Stimulated activated CD4-positive, alpha-beta T cell treated with anti-CD3 and anti-CD28 coated beads, Interleukin-4, amount 100 ng/mL, for 48 hours (primary cell): ENCODE measurements at places on chromosomes 2 and 18.

DNA sequence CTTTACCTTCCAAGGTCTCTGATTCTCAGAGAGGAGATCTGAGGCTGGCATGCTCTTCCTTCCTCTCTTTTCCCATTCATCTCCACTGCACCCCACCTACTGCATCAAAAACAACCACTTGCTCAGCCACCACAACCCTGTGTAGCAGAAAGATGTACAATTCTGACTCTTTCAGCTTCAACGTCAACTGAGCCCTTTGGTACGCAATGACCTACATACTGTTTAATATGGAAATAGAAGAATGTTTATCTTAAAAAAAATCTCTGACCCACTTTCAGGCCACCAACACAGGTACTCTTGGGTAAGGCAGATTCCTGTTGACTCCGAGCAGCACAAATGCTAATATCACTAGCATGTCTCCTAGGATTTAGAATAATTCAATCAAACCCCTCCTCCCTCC lies 76.2 kb upstream of the AFF3 start:
- DNase-seq: no peak

GRCh38 chr2:176412136-176412535 lies 142.9 kb downstream of the MTX2 start:
- DNase-seq: no peak

GRCh38 chr2:100802066-100802465 lies 17.9 kb upstream of the NPAS2 start:
- no peak for DNase-seq

GRCh38 chr2:203706403-203706802 lies at the start of gene CD28:
Gene CD28 (plus strand): TSS chr2:203706639. CDS start chr2:203706697, 58 bp downstream.
- DNase-seq: peak; percentile 82

DNA sequence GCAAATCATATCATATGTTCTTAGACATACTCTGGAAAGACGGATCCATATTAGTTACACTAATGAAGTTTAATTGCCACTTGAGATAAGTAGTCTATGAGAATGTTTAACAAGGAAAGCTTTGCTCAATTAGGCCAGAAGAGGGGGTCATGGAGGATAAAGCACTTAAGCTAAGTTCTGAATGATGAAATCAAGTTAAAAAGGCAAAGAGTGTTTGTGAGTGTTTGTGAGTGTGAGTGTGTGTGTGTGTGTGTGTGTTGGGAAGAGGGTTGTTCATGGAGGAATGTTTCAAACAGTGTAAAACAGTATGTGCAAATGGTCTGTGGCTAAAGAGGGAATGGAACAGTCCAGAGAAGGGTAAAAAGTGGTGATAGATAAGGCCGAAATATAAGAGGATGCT lies 360.9 kb downstream of the ERBB4 start:
- no peak for DNase-seq

- no peak for DNase-seq
Measured at GRCh38 chr18:58966704-58967103, 102.0 kb downstream of the ZNF532 start.

GRCh38 chr2:220580113-220580512 lies 952.7 kb downstream of the SLC4A3 start:
- DNase-seq: no peak

GRCh38 chr2:139077099-139077737 lies 297.0 kb upstream of the NXPH2 start:
- DNase-seq: no peak

GRCh38 chr2:80111185-80111584 lies 193.4 kb downstream of the LRRTM1 start:
- no peak for DNase-seq

DNA sequence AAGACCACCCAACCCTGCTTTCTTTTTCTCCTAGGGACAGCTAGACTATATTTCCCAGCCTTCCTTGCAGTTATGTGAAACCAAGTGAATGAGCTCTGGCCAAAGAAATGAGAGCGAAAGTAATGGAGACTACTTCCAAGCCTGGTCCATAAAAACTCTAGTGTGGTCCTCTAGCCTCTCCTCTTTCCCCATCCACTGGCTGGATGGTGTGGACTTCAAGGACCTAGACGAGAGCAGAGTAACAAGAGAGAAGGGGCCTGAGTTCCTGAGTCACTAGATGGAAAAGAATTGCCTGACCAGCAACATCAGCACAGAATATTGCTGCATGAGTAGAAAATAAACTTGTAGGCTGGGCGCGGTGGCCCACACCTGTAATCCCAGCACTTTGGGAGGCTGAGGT lies 2.9 kb upstream of the TMSB10 start:
- no peak for DNase-seq

- DNase-seq: no peak
Measured at GRCh38 chr2:13504808-13505207, 788.1 kb downstream of the TRIB2 start.

GRCh38 chr2:20452551-20452950 lies 5.7 kb downstream of the RHOB start:
- no peak for DNase-seq

GRCh38 chr2:24586955-24587354 lies 95.9 kb downstream of the NCOA1 start:
- DNase-seq: no peak

DNA sequence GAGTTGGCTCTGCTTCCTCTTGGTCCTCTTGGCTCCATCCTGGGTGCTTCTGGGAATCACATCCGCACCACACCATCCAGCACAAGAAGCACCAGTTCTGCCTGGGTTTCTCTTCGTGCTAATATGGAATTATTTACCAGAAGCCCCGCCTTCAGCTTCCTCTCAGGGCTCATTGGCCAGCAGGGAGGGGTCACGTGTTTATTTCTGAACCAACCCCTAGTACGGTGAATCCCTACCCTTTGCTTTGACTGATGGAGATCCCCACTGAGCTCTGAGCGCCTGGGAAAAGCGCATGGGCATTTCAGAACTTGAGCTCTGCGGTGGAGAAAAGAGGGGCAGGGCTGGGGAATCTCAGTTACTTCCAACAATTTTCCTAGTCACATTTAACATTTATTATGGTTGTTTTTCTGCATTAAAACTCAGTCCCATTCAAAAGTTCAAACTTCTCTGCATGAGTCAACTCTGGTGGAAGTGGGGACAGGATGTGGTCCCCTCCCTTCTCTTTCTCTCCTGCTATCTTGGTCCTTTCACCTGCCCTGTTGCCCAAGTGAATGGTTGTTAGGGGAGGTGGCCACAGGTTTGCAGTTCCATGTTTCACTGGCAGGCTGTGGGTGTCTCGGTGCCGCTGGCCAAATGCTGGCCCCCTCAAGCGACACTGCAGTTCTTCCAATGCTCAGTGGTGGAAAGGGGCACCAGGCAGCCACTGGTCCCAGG lies 76.4 kb upstream of the TTC39C start:
- no peak for DNase-seq

DNA sequence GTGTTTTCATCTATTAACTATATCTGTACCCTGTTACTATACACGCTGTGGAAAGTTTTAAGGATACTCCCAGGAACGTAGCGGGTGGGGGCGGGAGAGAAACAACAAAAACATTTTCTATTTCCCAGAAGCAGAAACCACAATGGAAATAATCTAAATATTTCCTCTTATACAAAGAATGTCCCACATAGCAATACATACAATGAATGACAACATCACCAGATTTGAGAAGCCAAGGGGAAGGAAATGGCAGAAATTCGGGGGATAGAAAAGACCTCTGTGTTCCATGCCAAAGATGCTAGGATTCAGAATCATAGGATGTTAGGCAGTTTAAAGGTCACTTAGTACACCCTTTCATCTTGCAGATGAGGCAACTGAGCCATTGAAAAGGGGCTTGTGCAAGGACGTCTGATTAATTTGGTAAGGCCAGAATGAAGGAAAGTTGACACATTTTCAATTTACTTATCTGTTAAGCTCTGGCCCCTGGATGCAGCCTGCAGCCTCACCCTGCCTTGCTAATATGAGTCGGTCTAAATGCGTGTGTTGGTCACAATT lies 41.1 kb upstream of the SCYGR1 start:
- DNase-seq: no peak

GRCh38 chr2:236172255-236173035 lies 4.3 kb upstream of the GBX2 start:
- no peak for DNase-seq

DNA sequence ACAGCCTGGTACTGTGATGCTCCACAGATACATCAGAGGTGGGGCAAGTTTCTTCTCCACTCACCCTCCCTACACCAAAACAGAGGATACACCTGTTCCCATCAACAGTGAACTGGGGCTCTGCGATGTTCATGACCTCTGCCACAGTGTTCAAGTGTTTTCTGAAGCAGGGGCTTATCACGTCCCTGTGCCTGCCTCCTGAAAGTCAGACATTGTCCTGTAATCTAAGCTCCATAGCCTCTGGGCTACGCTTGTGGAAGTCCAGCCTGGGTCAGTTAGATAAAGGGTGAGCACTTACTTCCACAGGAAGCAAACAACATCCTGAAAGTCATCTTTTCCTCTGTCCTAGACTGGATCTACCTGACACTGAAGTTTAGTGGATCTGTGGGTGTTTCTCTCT lies 20.2 kb upstream of the MRO start:
- no peak for DNase-seq

GRCh38 chr18:3442919-3443318 lies 7.1 kb upstream of the TGIF1 start:
- DNase-seq: no peak

DNA sequence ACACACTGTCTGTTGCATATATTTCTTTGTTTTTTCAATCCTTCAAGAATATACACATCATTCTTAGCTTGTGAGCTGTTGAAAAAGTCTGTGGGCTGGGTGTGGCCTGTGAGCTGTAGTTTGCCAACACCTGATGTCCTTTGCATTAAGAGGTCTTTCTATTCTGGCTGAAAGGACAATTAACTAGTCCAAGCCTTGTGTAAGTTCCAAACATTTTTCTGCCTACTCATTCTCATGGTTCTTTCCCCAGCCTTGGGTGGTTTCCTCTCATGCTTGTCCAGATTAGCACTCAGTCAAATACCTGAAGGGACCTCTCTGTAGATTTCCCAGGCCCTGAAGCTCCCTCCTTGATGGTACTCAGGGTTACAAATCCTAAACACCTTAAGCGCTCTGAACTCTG lies 57.8 kb upstream of the NABP1 start:
- DNase-seq: no peak

DNA sequence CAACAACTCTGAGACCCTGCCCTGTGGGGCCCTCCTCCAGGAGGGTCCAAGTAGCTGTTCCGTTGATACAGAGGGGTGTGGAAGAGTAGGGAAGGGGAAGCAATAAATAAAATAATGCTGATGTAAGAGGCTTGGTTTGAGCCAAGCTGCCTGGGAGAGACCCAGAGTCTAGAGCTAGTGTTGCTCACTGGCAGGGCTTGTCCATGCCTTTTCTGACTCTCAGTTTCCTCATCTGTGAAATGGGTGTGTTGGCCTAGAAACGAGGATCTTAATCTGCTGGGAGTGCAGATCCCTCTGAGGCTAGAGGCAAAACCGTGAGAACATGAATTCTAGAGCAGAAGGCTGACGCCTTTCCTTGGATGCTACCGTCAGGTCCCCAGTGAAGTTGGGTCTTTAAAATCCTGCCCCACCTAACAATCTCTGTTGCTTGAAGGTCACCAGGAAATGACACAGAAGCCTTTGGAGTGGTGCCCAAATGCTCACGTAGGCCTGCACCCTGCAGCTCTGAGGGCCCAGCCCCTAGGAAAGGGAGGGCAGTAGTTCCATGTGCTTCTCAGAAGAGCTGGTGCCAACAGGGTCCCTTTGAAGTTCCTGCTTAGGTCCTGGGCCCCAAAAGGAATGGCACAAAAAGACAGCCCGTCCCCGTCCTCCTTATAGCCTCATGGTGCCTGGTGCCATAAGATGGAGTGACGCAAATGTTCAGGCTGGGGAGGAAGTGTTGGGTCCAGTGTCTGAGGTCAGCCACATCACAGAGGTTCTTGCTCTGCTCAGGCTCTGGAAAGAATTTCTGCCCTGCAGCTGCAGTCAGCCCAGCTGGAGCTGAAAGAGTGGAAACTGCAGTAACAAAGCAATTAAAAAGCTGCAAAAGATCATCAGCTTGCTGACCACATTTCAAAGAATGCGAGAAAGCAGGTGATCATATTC lies 73.2 kb upstream of the SMAD2 start:
- no peak for DNase-seq

GRCh38 chr2:118913803-118914645 lies 28.0 kb upstream of the MARCO start:
- DNase-seq: no peak

- no peak for DNase-seq
Measured at GRCh38 chr18:51029378-51029693, 677 bp upstream of the SMAD4 start.

GRCh38 chr2:189614585-189614984 lies 34.0 kb upstream of the SLC40A1 start:
- no peak for DNase-seq
